ENCODE measurements at places on chromosomes 5 and 9. TPM values are rescaled to one million over a fixed set of nuclear protein-coding genes. Genes with fewer than 3 reads are reported as not detected.

The C5orf34 gene
- not detected for total RNA-seq

The BSPRY gene
- total RNA-seq: 3.9 TPM

The RNF180 gene
- total RNA-seq: 14.0 TPM

The CDH6 gene
- 5.2 TPM for total RNA-seq

The TICAM2 gene
- 0.98 TPM for total RNA-seq

The SOX30 gene
- not detected for total RNA-seq

The ZFP62 gene
- 22.3 TPM for total RNA-seq

The PFN3 gene
- not detected for total RNA-seq

The EGFLAM gene
- total RNA-seq: 15.2 TPM

The FAM81B gene
- not detected for total RNA-seq

The LRRTM2 gene
- 1.2 TPM for total RNA-seq

The ENTR1 gene
- total RNA-seq: 60.4 TPM

The TERT gene
- not detected for total RNA-seq

The TEX48 gene
- total RNA-seq: not detected

The OR1J2 gene
- not detected for total RNA-seq

The PBX3 gene
- 82.3 TPM for total RNA-seq

The WDR70 gene
- total RNA-seq: 31.4 TPM

The PRLR gene
- total RNA-seq: 13.3 TPM

The KIAA0825 gene
- total RNA-seq: 2.5 TPM

The TAF11L5 gene
- not detected for total RNA-seq

The TAS2R1 gene
- not detected for total RNA-seq

The SIT1 gene
- total RNA-seq: 2.5 TPM

The WNK2 gene
- total RNA-seq: 24.8 TPM

The TNFSF15 gene
- total RNA-seq: 0.74 TPM

The UBE2QL1 gene
- 2.5 TPM for total RNA-seq

The FABP6 gene
- 2.9 TPM for total RNA-seq

The GAS1 gene
- total RNA-seq: 163 TPM

The PDGFRB gene
- total RNA-seq: 173 TPM

The CAVIN4 gene
- total RNA-seq: 0.49 TPM

The PCDHB15 gene
- total RNA-seq: 3.2 TPM

The GDNF gene
- 0.98 TPM for total RNA-seq

The POU5F2 gene
- 3.2 TPM for total RNA-seq

The SLC23A1 gene
- total RNA-seq: not detected

The TMEM252 gene
- total RNA-seq: not detected

The GMCL2 gene
- not detected for total RNA-seq

The GABRA6 gene
- not detected for total RNA-seq

The KLF4 gene
- 144 TPM for total RNA-seq

The MCC gene
- 47.9 TPM for total RNA-seq

The ANKRD18B gene
- total RNA-seq: 5.9 TPM

The SPATA31E1 gene
- total RNA-seq: not detected

The RNF208 gene
- total RNA-seq: 0.98 TPM

The IFNK gene
- total RNA-seq: not detected

Measured in vagina (tissue), 2 donors.